Common myeloid progenitor, CD34-positive (primary cell): ENCODE measurements at places on chromosomes 13 and 19.

GRCh38 chr13:74052402-74052928 is 81.7 kb downstream of the KLF12 start:
- DNase-seq: no peak

DNA sequence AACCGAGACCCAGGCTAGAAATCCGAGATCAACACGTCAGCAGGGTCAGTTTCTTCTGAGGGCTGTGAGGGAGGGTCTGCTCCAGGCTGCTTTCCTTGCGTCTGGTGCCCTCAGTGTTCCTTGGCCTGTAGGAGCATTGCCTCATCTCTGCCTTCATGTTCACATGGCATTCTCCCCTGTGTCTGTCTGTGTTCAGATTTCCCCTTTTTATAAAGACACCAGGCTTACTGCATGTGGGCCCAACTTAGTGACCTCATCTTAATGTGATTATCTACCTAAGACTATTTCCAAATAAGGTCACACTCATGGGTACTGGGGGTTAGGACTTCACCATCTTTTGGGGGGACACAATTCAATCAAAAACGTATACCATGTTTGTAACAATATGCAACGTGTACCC is 57.2 kb upstream of the C1QTNF9 start:
- no peak for DNase-seq

DNA sequence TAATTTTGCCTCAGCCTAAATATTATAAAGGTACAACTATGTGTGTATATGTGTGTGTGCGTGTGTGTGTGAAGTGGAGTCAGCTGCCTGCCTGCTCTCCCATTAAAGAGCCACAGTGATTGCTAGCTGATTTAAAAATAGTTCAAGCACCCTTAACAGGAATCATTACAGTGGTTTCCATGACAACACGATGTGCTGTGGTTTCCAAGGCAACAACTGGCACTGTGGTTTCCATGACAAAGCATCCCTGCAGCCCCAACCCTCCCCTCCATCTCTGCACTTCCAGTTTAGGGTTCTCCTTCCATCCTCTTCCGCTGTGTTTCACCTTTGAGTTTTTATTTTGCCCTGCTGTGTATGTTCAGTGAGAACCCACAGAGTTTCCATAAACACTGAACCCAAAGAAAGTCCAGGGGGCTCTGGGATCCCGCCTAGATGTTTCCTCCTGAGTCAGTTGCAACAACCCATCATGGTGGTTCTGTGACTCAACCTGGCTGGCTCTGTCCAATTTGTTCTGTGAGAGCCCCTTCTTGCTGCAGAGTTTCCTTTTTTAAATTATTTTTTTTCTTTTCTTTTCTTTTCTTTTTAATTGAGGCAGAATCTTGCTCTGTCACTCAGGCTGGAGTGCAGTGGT is 7.1 kb upstream of the PNMA8A start:
- DNase-seq: peak; percentile 86

- no peak for DNase-seq
These were observed 440.5 kb upstream of the SGCG start for GRCh38 chr13:22740264-22740663.

- peak; percentile 63 for DNase-seq
These were observed 50.6 kb downstream of the CELF5 start for GRCh38 chr19:3274942-3275582.
